ENCODE measurements at places on chromosomes 3 and 15. TPM values are rescaled to one million over a fixed set of nuclear protein-coding genes. Genes with fewer than 3 reads are reported as not detected.

The PLA2G4D gene
- total RNA-seq, result not detected

The PDHB gene
- total RNA-seq, result 59.5 TPM

The ADCY5 gene
- not detected for total RNA-seq

The GAP43 gene
- 0.18 TPM for total RNA-seq

The RGMA gene
- total RNA-seq, result 0.15 TPM

- no peak for DNase-seq
Observed at GRCh38 chr15:47961401-47962090, 159.2 kb upstream of the SLC24A5 start.

GRCh38 chr15:41917767-41918430 lies 24.0 kb upstream of the SPTBN5 start:
- no peak for DNase-seq

GRCh38 chr3:16090706-16091105 lies 83.8 kb upstream of the GALNT15 start:
- DNase-seq, result no peak

GRCh38 chr15:65060641-65061397 lies 7.0 kb downstream of the RASL12 start:
- DNase-seq, result no peak

GRCh38 chr3:7207125-7207524 lies 346.2 kb downstream of the GRM7 start:
- DNase-seq, result no peak

All from glomerular endothelial cell (primary cell).